ENCODE measurements at places on chromosomes 5 and 9. TPM values are rescaled to one million over a fixed set of nuclear protein-coding genes. Genes with fewer than 3 reads are reported as not detected.

- H3K4me1 ChIP-seq: peaks cover 2% of the 10 kb centered on the region
- H3K36me3 ChIP-seq: peaks cover 4% of the 10 kb centered on the region
- DNase-seq: no peak
- H3K27ac ChIP-seq: no peak overlapping the region
- H3K4me3 ChIP-seq: no peak overlapping the region
- no peaks in the 10 kb centered on the region for H3K27me3 ChIP-seq
Observed at GRCh38 chr9:34034698-34035065, 14.0 kb downstream of the UBAP2 start.

The CATSPER3 gene
- not detected for polyA plus RNA-seq

The SLC23A1 gene
- polyA plus RNA-seq: not detected

GRCh38 chr5:36875051-36875789 lies 1.3 kb upstream of the NIPBL start:
- peak; percentile 36 for DNase-seq
- H3K36me3 ChIP-seq: no peaks in the 10 kb centered on the region
- H3K4me1 ChIP-seq: peaks cover 76% of the 10 kb centered on the region
- peaks cover 12% of the 10 kb centered on the region for H3K27me3 ChIP-seq

The TUSC1 gene
- 0.63 TPM for polyA plus RNA-seq

DNA sequence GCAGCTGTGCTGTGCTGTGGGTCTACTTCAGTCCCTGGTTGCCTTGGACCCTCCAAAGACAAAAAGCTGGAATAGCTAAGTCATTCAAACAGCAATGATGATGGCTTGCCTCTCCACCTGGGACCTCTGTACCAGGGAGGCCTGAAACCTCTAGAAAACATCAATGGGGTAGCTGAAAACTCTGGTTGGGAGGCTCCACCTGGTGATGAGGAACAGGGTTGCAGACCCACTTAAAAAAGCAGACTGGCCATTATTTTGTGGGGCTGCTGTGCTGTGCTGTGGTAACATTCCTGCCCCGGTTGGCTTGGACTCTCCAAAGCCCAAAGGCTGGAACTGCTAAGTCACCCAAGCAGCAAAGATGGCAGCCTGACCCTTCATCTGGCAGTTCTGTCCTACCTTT lies 839.3 kb upstream of the ARRDC3 start:
- H3K4me1 ChIP-seq: no peaks in the 10 kb centered on the region
- no peaks in the 10 kb centered on the region for H3K27me3 ChIP-seq
- no peak for DNase-seq
- H3K36me3 ChIP-seq: no peaks in the 10 kb centered on the region
- no peak overlapping the region for H3K27ac ChIP-seq

The C9orf153 gene
- polyA plus RNA-seq: not detected

- no peaks in the 10 kb centered on the region for H3K36me3 ChIP-seq
- peaks cover 7% of the 10 kb centered on the region for H3K27me3 ChIP-seq
- no peak overlapping the region for H3K4me3 ChIP-seq
- no peak for DNase-seq
Observed at GRCh38 chr9:107632661-107633060, 143.1 kb upstream of the KLF4 start.

- H3K4me3 ChIP-seq: no peak overlapping the region
- H3K27ac ChIP-seq: no peak overlapping the region
- DNase-seq: no peak
- no peaks in the 10 kb centered on the region for H3K27me3 ChIP-seq
- H3K36me3 ChIP-seq: no peaks in the 10 kb centered on the region
Observed at GRCh38 chr5:95358320-95358719, 32.8 kb upstream of the FAM81B start.

DNA sequence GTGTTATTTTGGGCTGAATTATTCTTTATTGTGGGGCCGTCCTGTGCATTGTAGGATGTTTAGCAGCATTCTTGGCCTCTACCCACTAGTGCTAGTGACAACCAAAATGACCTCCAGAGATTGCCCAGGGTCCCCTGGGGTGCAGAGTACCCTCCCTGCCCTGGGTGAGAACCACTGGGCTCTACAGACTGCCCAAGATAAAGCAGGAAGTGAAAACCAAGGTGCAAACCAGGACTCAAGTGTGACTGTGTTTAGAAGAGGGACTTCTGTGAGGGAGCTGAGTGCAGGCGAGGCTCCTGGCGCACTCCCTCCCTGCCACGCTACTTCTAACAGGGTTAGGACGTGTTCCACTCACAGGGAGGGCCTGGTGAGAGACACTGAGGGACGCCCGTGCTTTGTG lies 41.6 kb downstream of the USP20 start:
- peaks cover 31% of the 10 kb centered on the region for H3K4me1 ChIP-seq
- peaks cover 11% of the 10 kb centered on the region for H3K27me3 ChIP-seq
- H3K27ac ChIP-seq: peak overlapping the region; percentile 95
- peak; percentile 72 for DNase-seq
- H3K4me3 ChIP-seq: peak overlapping the region; percentile 84

- H3K27ac ChIP-seq: no peak overlapping the region
- no peak overlapping the region for H3K4me3 ChIP-seq
- no peaks in the 10 kb centered on the region for H3K4me1 ChIP-seq
- no peaks in the 10 kb centered on the region for H3K36me3 ChIP-seq
Observed at GRCh38 chr5:83632874-83633273, 87.8 kb downstream of the HAPLN1 start.

DNA sequence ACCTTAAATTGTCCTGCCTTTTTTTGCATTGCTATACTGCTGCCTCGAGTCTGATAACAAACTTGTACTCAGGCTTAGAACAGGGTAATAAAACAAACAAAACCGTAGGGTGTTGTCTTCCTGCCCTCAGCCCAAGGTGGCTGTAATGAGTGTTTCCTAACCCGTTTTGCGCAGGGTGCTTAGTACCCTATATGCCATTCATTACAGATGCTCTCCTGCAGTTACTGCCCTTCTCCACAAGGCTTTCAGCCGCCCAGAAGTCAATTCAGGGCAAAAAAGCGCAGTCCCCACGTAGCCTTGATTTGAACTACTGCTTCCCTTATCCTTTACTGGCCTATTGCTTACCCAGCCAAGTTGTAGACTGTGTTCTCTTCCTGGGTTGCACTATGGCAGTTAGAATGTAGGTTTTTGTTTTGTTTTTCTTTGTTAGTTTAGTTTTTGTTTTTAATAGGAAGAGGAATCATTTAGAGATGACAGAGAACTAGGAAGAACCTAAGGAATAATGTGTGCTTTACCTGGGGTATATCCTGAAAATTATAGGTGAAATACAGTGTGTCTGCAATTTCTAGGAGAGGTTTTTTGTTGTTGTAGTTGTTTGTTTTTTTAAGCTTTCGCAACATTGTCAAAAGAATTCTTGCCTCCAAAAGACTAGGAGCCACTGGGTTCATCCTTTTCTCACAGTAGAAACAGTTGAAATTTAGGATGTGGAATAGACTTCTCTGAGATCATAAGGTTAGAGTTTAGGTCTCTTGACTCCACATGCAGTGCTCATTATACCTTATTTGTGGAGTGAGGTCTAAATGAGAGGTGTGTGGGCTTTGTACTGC lies 1.3 kb downstream of the HMGXB3 start:
- peaks cover 35% of the 10 kb centered on the region for H3K4me1 ChIP-seq
- DNase-seq: peak; percentile 53
- peak overlapping the region; percentile 96 for H3K4me3 ChIP-seq
- H3K27me3 ChIP-seq: peaks cover 14% of the 10 kb centered on the region
- peaks cover 6% of the 10 kb centered on the region for H3K36me3 ChIP-seq
- peak overlapping the region; percentile 98 for H3K27ac ChIP-seq

The PPP2R2B gene
- polyA plus RNA-seq: 41.0 TPM

GRCh38 chr9:89685698-89686097 lies 80.9 kb downstream of the GADD45G start:
- H3K36me3 ChIP-seq: no peaks in the 10 kb centered on the region
- H3K27ac ChIP-seq: no peak overlapping the region
- peaks cover 4% of the 10 kb centered on the region for H3K27me3 ChIP-seq

DNA sequence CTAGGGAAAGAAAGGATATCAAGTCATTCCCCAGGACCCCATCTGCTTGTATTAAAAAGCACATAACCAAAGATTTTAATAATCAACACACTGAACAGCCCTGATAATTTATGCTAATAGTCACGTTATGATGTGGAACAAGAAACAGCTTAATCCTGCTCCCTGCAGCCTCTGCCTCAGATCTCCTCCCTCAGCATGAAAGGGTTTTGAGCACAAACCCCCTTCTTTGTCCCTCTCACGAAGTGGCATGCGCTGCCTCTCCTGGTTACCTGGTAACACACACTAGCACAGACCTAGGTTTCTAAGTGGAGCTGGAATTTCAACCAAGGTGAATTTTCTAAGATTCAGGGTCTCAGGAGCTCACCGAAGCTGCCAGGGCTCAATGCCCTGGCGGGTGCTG lies 5.1 kb downstream of the IGFBPL1 start:
- DNase-seq: no peak
- peaks cover 7% of the 10 kb centered on the region for H3K27me3 ChIP-seq
- H3K27ac ChIP-seq: no peak overlapping the region
- no peaks in the 10 kb centered on the region for H3K36me3 ChIP-seq

GRCh38 chr9:35611230-35611797 lies 6.3 kb downstream of the TESK1 start:
- H3K4me3 ChIP-seq: no peak overlapping the region
- H3K36me3 ChIP-seq: peaks cover 7% of the 10 kb centered on the region
- peaks cover 5% of the 10 kb centered on the region for H3K27me3 ChIP-seq
- H3K27ac ChIP-seq: peak overlapping the region; percentile 52
- H3K4me1 ChIP-seq: peaks cover 49% of the 10 kb centered on the region

- no peaks in the 10 kb centered on the region for H3K27me3 ChIP-seq
- DNase-seq: no peak
- no peak overlapping the region for H3K27ac ChIP-seq
- no peak overlapping the region for H3K4me3 ChIP-seq
Observed at GRCh38 chr5:103340717-103341388, 82.3 kb downstream of the MACIR start.

The EGR1 gene
- polyA plus RNA-seq: not detected

DNA sequence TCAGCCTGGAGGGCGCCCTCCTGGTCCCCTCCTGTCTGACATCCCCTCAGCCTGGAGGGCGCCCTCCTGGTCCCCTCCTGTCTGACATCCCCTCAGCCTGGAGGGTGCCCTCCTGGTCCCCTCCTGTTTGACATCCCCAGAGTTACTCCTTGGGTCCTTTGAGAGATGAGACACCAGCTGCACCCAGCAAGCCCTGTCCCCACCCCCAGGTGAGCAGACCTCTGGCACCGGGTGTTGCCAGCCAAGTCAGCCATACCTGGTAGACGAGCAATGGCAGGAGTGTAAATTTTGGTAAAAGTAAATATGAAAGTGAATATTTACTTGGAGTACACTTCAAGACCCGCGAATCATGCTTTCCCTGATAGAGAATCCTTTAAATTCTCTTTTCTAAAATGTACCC lies 25.4 kb downstream of the EXOC3 start:
- peaks cover 19% of the 10 kb centered on the region for H3K4me1 ChIP-seq
- H3K27me3 ChIP-seq: peaks cover 2% of the 10 kb centered on the region
- H3K36me3 ChIP-seq: peaks cover under 1% of the 10 kb centered on the region
- no peak overlapping the region for H3K4me3 ChIP-seq
- no peak for DNase-seq

GRCh38 chr9:87793292-87793691 lies 67.4 kb downstream of the CTSL start:
- DNase-seq: no peak
- H3K27ac ChIP-seq: no peak overlapping the region
- peaks cover 3% of the 10 kb centered on the region for H3K27me3 ChIP-seq

All from immature natural killer cell (primary cell).